Mesothelial cell of epicardium (in vitro differentiated cells): ENCODE measurements at places on chromosomes 12 and 14. TPM values are rescaled to one million over a fixed set of nuclear protein-coding genes. Genes with fewer than 3 reads are reported as not detected.
A peak's percentile ranks its signal among the peaks of the same experiment; 100 is the strongest.

The KRT6C gene
- total RNA-seq: not detected in 3 replicates

The ANKRD33 gene
- total RNA-seq: 0.18 to 0.27 TPM (median 0.22 TPM) in 3 replicates

The TMEM63C gene
- 6.2 to 7.7 TPM (median 7.0 TPM) in 3 replicates for total RNA-seq

The IL31 gene
- total RNA-seq: not detected in 3 replicates

The DEPDC4 gene
- total RNA-seq: 3.6 to 6.5 TPM (median 4.2 TPM) in 3 replicates

The CLEC4E gene
- total RNA-seq: not detected in 3 replicates

- no peak for DNase-seq
- no peak overlapping the region for H3K27ac ChIP-seq
- no peak overlapping the region for H3K4me3 ChIP-seq
- peaks cover 15% of the 10 kb centered on the region for H3K4me1 ChIP-seq
- no peaks in the 10 kb centered on the region for H3K27me3 ChIP-seq
- H3K36me3 ChIP-seq: peaks cover 17% of the 10 kb centered on the region
Observed at GRCh38 chr12:42365486-42365885, 39.5 kb downstream of the PPHLN1 start.

GRCh38 chr12:116101991-116102390 is 175.5 kb downstream of the MED13L start:
- DNase-seq: no peak
- peaks cover 12% of the 10 kb centered on the region for H3K4me1 ChIP-seq
- H3K4me3 ChIP-seq: no peak overlapping the region
- no peaks in the 10 kb centered on the region for H3K27me3 ChIP-seq
- H3K27ac ChIP-seq: no peak overlapping the region

DNA sequence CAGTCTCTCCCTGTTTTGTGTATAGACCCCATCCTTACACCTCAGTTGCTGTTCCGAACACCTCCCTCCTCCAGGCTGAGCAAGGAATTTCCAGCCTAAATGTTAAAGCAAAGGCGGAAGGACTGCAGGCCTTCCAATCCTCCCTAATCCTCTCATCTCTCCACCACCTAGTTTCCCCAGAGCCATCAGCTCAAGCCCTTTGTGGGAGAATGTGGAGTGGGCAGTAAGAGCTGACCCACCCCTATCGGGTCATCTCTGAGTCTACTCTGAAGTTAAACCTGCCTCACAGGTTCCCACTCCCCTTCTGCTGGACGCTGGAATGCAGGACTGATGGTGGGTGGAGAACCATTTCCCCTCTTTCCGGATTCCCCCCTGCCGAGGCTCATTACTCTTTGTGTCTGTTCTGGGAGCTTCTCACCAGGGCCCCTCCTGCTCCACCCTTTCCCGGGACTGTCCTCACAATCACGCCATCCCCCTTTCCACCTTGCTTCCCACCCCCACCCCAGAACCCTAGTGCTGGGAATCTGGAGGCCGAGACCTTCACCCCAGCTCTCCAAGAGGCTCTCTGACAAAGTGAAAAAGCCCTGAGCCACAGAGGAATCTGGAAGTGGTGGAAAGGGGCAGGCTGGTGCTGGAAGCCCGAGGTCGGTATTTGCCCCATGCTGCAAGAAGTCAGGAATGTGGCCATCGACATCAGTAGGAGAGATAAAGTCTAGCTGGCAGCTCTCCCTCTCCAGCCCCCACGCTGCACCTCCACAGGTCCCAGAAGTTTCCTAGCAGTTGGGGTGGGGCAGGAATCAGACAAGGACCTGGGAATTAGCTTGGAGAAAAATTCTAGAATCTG is 3.3 kb upstream of the KRT18 start:
- H3K27ac ChIP-seq: peak overlapping the region; percentile 99
- H3K4me3 ChIP-seq: peak overlapping the region; percentile 32
- H3K4me1 ChIP-seq: peaks cover 75% of the 10 kb centered on the region
- no peak for DNase-seq
- H3K36me3 ChIP-seq: peaks cover 5% of the 10 kb centered on the region

DNA sequence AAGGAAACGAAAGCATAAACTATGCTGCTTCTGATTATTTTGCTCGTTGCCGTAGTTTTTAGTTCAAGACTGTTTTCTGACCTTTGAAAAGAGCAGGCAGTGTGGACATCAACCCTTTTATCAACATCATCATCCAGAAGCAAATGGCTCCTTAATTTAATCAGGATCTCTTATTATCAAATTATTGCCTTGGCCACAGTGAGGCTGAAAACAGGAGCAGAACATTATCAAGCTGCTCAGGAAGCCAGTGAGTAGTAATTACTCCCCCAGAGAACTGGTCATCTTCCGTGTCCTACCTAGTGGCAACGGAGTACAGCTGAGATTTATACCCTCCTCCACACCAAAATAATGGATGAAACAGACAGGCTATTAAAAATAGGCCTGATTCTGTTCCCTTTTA is 2.2 kb upstream of the DIABLO start:
- no peak for DNase-seq
- no peak overlapping the region for H3K27ac ChIP-seq
- no peak overlapping the region for H3K4me3 ChIP-seq
- peaks cover 13% of the 10 kb centered on the region for H3K36me3 ChIP-seq
- peaks cover 17% of the 10 kb centered on the region for H3K4me1 ChIP-seq

- H3K4me1 ChIP-seq: peaks cover 74% of the 10 kb centered on the region
- H3K27me3 ChIP-seq: no peaks in the 10 kb centered on the region
- peak overlapping the region; percentile 75 for H3K27ac ChIP-seq
- no peaks in the 10 kb centered on the region for H3K36me3 ChIP-seq
- DNase-seq: no peak
- no peak overlapping the region for H3K4me3 ChIP-seq
Observed at GRCh38 chr14:76927971-76928700, 100.4 kb downstream of the IRF2BPL start.

DNA sequence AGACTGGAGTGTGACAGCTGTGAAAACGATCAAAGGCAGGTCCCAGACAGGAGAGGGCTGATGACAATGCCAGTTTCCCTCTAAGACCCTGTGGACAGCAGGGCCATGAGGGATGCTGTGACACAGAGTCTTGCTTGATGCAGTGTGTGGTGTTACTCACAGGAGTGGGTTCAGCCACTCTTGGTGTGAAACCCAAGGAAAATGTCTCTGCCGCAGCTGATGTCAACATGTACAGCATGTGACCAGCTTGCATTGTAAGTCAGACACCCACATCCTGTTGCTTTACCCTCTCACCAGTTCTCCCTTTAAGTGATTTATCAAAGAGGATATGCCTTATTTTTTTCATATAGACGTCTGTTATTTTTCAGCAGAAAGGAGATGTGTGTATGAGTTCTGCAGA is 268.6 kb downstream of the BTG1 start:
- H3K27me3 ChIP-seq: no peaks in the 10 kb centered on the region
- H3K27ac ChIP-seq: no peak overlapping the region
- DNase-seq: no peak
- no peak overlapping the region for H3K4me3 ChIP-seq

- H3K36me3 ChIP-seq: no peaks in the 10 kb centered on the region
- H3K27ac ChIP-seq: peak overlapping the region; percentile 67
- DNase-seq: no peak
- peak overlapping the region; percentile 47 for H3K4me3 ChIP-seq
- peaks cover 47% of the 10 kb centered on the region for H3K4me1 ChIP-seq
Observed at GRCh38 chr12:122982963-122983788, 2.7 kb downstream of the ARL6IP4 start.

- H3K4me3 ChIP-seq: no peak overlapping the region
- no peak for DNase-seq
- H3K36me3 ChIP-seq: no peaks in the 10 kb centered on the region
- H3K4me1 ChIP-seq: peaks cover 3% of the 10 kb centered on the region
- no peak overlapping the region for H3K27ac ChIP-seq
- peaks cover 12% of the 10 kb centered on the region for H3K27me3 ChIP-seq
Observed at GRCh38 chr14:100862277-100862676, 36.4 kb downstream of the MEG3 start.

DNA sequence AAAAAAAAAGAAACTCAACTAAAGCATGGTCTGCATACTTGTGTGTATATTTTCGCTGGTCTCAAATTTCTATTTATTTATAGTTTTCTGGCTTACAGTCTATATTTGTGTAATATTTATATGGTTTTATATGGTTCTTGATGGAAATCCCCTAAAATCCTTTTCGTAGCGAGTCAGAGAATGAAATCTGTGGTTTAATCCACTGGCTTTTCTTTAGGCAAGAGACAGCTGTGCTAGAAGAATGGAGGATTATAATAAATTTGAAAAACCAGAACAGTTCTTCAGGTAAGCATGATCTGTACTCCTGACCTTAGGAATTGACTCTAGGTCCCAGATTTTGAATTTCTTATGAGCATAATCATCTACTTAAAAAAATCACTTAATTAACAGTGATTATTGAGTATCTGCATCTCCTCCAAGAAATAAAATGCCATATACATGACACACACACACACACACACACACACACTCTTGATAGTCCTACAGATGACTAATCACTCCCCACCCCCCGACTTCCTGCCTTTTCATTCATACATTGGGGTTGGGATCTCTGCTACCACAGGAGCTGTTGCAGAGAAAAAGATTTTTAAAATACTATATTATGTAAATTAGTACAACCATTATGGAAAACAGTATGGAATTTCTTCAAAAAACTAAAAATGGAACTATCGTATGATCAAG is 113.4 kb downstream of the CRADD start:
- H3K27ac ChIP-seq: no peak overlapping the region
- no peaks in the 10 kb centered on the region for H3K27me3 ChIP-seq
- peaks cover 36% of the 10 kb centered on the region for H3K4me1 ChIP-seq
- H3K36me3 ChIP-seq: peaks cover 3% of the 10 kb centered on the region

DNA sequence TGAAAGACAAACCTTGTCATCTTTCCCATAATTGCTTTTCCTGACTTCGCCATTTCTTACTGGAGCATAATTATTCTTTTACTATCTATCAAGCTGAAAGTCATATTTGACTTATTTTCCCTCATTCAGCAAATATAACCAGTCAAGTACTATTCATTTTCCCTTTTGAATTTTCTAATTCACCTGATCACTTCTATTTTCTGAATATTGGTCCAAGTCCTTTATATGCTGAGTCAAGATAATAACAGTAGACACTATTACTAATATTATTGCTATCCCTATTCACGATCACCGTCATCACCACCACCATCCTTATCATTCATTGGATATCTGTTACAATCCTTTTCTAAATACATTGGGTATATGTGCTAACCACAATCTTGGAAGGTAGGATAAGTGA is 728.0 kb downstream of the NOVA1 start:
- no peak overlapping the region for H3K4me3 ChIP-seq
- H3K36me3 ChIP-seq: no peaks in the 10 kb centered on the region
- H3K27me3 ChIP-seq: peaks cover 11% of the 10 kb centered on the region

GRCh38 chr12:119235197-119235751 is 56.5 kb downstream of the HSPB8 start:
- DNase-seq: no peak
- H3K4me3 ChIP-seq: no peak overlapping the region
- H3K27me3 ChIP-seq: peaks cover 32% of the 10 kb centered on the region
- no peaks in the 10 kb centered on the region for H3K4me1 ChIP-seq
- no peak overlapping the region for H3K27ac ChIP-seq
- no peaks in the 10 kb centered on the region for H3K36me3 ChIP-seq

- H3K36me3 ChIP-seq: no peaks in the 10 kb centered on the region
- H3K27me3 ChIP-seq: no peaks in the 10 kb centered on the region
- H3K4me3 ChIP-seq: no peak overlapping the region
- H3K27ac ChIP-seq: no peak overlapping the region
- H3K4me1 ChIP-seq: peaks cover 2% of the 10 kb centered on the region
Observed at GRCh38 chr14:65269732-65270131, 142.8 kb upstream of the FUT8 start.

DNA sequence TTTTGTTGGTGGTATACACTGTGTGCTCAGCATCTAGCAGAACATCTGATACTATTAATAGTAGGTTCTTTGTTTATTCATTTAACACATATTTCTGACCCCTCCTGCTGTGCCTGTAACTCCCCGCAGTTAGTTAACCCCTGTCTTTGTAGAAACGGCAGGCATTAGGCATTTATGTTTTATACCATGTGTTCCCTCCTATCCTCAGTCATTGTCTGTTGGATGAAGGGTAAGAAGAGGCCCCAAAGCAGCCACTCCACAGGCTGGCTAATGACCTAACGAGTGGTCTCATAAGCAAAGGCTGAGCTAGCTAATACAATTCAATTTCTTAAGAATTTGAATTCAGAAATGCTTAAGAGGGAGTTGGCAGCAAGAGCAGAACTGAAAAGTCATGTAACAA is 170.8 kb downstream of the TMX1 start:
- H3K4me3 ChIP-seq: no peak overlapping the region
- H3K27ac ChIP-seq: no peak overlapping the region
- no peaks in the 10 kb centered on the region for H3K27me3 ChIP-seq
- no peak for DNase-seq

GRCh38 chr12:25295361-25295760 is 44.6 kb upstream of the KRAS start:
- H3K27me3 ChIP-seq: no peaks in the 10 kb centered on the region
- H3K36me3 ChIP-seq: no peaks in the 10 kb centered on the region
- H3K27ac ChIP-seq: no peak overlapping the region
- no peak for DNase-seq

GRCh38 chr14:84770030-84770429 is 759.9 kb upstream of the FLRT2 start:
- H3K27ac ChIP-seq: no peak overlapping the region
- no peak overlapping the region for H3K4me3 ChIP-seq
- H3K27me3 ChIP-seq: no peaks in the 10 kb centered on the region
- DNase-seq: no peak
- H3K4me1 ChIP-seq: peaks cover 6% of the 10 kb centered on the region

DNA sequence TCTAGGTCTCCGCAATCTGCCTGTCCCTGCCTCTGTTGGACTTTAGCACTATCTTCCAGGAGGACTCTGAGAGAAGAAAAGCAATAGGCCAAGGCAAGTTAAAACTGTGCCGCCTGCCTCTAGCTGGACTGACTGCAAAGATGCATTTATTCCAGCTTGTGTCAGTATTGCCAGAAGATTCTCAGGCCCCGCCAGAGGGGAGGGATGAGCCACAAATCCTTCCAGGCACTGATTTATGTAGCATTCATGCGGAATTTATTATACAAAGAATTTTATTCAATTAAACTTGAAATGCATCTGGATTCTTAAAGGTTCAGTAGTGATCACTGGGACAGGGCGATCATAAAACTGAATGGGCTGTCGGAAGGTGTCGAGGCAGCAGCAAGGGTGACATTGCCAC is 19.8 kb downstream of the MMAB start:
- H3K27ac ChIP-seq: no peak overlapping the region
- H3K4me3 ChIP-seq: no peak overlapping the region
- no peaks in the 10 kb centered on the region for H3K36me3 ChIP-seq

DNA sequence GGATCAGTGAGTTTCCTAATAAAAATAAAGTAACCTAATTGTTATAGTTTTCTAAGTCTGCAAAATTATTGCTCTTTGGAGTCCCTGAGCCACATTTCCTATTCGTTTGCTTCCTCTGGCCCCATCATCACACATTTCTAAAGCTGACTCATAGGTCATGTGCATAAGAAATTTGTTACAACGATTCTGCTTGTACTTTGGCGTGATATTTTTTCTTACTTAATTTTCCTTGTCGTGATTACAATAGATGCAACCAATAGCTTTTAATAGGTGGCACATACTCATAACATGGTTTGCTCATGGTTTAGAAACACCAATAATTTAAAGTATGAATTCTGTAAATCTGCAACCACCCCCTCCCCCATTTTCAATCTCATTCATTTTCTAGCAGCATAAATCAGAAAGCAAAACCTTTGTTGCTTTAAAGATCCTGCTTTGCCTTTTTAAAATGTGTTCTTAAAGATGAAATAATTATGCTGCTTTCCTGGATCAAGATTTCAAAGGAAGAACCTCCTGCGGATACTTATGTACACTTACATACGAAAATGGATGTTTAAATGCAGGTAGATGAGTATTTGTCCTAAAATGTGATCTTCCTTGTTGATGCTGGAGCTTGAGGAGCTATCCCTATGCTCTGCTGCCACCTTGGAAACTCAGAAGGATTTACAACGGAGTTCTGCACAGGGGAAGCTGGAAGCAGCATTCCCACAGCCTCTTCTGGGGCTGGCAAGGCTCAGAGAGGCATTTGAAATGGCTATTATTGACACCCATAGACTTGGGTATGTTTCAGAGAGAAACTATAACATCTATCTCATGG is 1.7 kb upstream of the FLRT2 start:
- H3K4me1 ChIP-seq: peaks cover 39% of the 10 kb centered on the region
- peak overlapping the region; percentile 85 for H3K27ac ChIP-seq
- DNase-seq: no peak
- H3K27me3 ChIP-seq: no peaks in the 10 kb centered on the region
- peak overlapping the region; percentile 93 for H3K4me3 ChIP-seq
